PC-9 (cell line): ENCODE measurements at places on chromosomes 2 and 18. TPM values are rescaled to one million over a fixed set of nuclear protein-coding genes. Genes with fewer than 3 reads are reported as not detected.

PRKAG3 gene
- total RNA-seq = not detected in 2 replicates

- H3K4me1 ChIP-seq = no peaks in the 10 kb centered on the region
- no peak for DNase-seq
These were observed 154.1 kb upstream of the REV1 start for GRCh38 chr2:99643787-99644418.

GRCh38 chr18:37986665-37987064 is 421.1 kb upstream of the CELF4 start:
- H3K4me1 ChIP-seq = no peaks in the 10 kb centered on the region
- no peak overlapping the region for H3K4me3 ChIP-seq
- H3K27ac ChIP-seq = no peak overlapping the region
- no peaks in the 10 kb centered on the region for H3K36me3 ChIP-seq
- no peaks in the 10 kb centered on the region for H3K27me3 ChIP-seq

DNA sequence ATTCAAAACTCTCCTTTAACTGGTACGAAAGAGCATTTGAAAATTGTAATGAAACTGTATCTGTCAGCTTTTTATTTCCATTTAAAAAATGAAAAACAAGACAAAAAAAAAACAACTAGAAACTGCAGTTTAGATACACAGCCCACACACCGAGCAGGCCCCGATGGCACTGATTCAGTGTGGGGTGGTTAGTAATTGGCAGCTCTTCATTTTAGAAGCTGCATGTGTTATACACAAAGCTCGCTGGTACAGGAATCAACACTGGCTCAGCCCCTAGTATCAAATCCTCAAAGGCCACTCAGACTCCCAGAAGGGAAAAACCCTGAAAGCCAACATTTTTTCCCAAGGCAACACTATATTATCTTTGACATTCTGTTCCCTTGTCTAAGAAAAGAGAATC is 30.5 kb upstream of the RMDN2 start:
- H3K27ac ChIP-seq = no peak overlapping the region
- DNase-seq = no peak
- no peaks in the 10 kb centered on the region for H3K36me3 ChIP-seq
- no peaks in the 10 kb centered on the region for H3K27me3 ChIP-seq
- no peak overlapping the region for H3K4me3 ChIP-seq
- H3K4me1 ChIP-seq = no peaks in the 10 kb centered on the region

DNA sequence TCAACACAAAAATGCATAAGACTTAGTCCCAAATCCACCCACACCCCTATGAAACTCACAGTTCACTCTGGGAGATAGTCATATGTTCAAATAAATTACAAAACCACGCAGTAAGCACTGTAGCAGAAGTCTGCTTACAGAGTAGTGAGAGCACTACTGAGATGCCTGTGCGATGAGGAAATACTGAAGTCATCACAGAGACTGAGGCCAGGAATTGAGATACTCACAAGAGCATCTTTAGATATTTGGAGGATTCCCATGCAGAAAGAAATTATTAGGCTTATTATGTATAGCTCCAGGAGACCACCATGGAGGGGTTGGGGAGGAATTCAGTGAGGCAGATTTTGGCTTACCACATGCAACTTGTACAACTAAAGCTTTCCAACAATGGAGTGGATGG is 82.3 kb downstream of the ANTXR1 start:
- H3K4me1 ChIP-seq = no peaks in the 10 kb centered on the region
- no peak for DNase-seq
- no peak overlapping the region for H3K4me3 ChIP-seq
- no peaks in the 10 kb centered on the region for H3K27me3 ChIP-seq

GRCh38 chr18:74063023-74063422 is 84.6 kb downstream of the FBXO15 start:
- peaks cover 32% of the 10 kb centered on the region; the same call in 1 of the 2 replicates for H3K27me3 ChIP-seq
- H3K36me3 ChIP-seq = no peaks in the 10 kb centered on the region
- no peak overlapping the region for H3K27ac ChIP-seq
- H3K4me3 ChIP-seq = no peak overlapping the region
- DNase-seq = no peak
- 0 out of 2 replicates have a peak, but pooled peaks cover 6% of the 10 kb centered on the region for H3K4me1 ChIP-seq

DNA sequence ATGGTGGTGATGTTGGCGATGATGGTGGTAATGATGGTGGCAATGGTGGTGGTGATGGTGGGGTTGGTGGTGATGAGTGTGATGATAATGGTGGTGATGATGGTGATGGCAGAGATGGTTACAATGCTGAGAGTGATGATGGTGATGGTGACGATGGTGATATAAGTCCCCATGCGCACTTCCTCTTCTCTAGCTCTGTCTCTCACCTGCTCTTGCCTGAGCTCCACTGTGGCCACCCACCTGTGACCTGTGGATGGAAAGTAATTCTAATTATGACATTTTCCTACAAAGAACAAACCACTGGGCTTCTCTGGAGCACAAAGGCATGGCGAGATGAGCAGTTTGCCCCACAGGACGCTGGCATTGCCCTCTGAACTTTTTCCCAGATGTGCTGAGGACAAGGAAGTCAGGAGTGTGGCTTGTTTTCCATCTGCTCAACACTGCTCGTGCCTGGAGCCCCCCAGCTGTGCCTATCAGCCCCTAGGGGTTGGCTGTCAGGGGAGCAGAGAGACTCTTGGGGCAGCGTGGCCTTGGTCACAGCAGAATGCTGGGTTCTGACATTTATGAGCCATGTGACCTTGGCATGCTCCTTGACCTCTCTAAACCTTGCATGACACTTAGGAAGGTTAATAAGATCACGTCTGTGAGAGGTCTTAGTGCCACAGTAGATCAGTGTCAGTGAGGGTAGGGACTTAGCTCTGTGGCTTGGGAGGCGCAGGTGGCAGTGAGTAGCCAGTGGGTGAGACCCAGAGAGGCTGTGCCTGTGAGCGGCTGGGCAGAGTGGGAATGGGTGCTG is 68.4 kb downstream of the RRM2 start:
- H3K4me3 ChIP-seq = no peak overlapping the region
- H3K27ac ChIP-seq = no peak overlapping the region
- H3K4me1 ChIP-seq = no peaks in the 10 kb centered on the region
- no peaks in the 10 kb centered on the region for H3K27me3 ChIP-seq
- no peak for DNase-seq

DNA sequence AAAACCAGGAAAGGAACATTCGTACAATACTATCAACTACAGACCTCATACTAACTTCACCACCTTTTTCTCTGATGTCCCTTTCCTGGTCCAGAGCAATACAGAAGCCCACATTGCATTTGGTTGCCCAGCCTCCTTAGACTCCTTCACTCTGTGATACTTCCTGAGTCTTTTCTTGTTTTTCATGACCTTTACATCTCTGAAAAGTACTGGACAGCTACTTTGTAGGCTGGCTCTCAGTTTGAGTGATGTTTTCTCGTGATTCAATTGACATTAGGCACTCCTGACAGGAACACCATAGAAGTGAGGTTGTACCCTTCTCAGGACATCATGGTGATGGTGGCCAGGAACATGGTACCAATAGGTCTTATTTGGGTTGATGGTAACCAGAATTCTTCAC is 185.9 kb upstream of the SLC39A10 start:
- no peaks in the 10 kb centered on the region for H3K36me3 ChIP-seq
- H3K4me3 ChIP-seq = no peak overlapping the region
- no peak for DNase-seq
- no peaks in the 10 kb centered on the region for H3K27me3 ChIP-seq
- no peak overlapping the region for H3K27ac ChIP-seq
